ENCODE measurements at places on chromosomes 6 and 20.

GRCh38 chr6:108581237-108581931 lies 20.7 kb downstream of the FOXO3 start:
- DNase-seq = no peak

- DNase-seq = no peak
Measured at GRCh38 chr6:134328138-134328537, 10.2 kb upstream of the SGK1 start.

- DNase-seq = no peak
Measured at GRCh38 chr6:3794092-3794491, 42.6 kb upstream of the PXDC1 start.

DNA sequence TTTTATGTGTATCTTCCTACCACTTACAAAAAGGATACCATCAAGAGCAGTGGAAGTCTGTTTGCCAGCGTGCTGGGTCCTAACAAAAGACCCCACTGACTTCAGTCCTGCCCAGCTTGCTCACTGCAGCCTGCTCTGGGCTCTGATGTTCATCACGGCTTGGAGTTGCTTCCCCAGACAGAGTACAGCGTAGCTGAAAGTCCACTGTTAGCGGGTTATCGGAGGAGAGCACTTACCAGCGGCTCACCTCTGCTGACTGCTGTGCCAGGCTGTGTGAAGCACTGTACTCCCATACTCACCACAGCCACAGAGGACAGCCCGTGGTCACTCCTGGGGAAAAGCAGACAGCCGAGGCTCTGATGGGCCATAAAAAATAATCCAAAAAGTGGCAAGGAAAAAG lies 40.2 kb downstream of the CTCFL start:
- DNase-seq = no peak

- DNase-seq = no peak
Measured at GRCh38 chr6:89887452-89888137, 6.7 kb upstream of the GJA10 start.

GRCh38 chr20:58094160-58094559 lies 134.3 kb downstream of the ANKRD60 start:
- peak; percentile 27 for DNase-seq

DNA sequence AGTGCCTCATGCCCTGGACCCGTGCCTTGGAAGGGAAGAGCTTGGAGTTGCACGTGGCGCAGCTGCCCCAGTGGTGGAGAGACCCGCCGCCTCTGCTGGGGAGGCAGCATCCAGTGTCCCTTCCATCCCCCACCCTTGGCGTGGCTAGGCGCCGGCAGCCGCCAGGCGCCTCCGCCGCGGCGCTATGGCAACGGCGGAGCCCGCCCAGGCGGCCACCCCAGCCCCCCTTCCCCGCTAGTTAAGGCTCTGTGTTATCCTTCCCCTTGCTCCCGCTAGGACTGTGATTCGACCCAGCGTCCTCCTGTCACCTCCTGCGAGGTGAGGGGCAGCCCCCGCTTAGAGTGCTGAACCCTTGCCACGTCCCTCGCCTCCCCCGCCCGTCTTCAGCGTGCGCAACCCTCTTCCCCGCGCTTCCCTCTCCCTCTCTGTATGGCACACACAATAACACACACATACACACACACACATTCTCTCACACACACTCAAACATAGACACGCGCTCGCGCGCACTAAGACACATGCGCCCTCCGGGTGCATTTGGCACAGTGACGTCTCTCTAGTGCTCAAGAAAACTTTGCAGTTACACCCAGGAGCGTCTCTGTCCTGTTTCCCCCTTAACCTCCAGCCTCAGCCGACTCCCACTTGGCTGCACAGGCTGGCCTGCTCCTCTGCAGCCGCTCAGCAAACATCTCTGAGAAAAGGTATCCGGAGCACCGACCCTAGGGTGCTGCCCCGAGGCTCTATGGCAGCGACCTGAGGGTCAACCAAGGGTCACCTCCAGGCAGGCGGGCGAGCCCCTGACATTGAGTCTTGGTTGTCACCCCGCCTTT lies 8.5 kb downstream of the GRIK2 start:
- DNase-seq = peak; percentile 87

- peak; percentile 74 for DNase-seq
Measured at GRCh38 chr20:58293453-58293852, 16.1 kb upstream of the RAB22A start.

GRCh38 chr6:152750694-152751093 lies at the start of gene VIP:
TSS of gene VIP (plus strand) at chr6:152750797. CDS start at chr6:152752178, 1,381 bp downstream.
- DNase-seq = peak; percentile 62

DNA sequence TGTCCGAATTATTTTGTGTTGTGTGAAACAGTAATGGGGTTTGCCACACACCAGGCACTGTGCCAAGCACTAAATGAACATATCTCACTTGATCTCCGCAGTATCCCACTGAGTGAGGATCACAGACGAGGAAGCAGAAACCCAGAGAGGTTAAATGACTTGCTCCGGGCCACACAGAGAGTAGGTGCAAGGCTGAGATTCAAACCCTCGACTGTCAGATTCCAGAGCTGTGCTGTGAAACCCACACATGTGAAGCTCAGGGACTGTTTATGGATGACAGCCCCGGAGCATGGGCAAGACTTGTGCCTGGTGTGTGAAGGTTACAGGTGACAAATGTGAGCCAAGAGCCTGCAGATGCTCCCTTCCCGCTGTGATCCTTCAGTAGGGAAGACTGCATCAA lies 87.8 kb upstream of the SIRPA start:
- DNase-seq = peak; percentile 26

DNA sequence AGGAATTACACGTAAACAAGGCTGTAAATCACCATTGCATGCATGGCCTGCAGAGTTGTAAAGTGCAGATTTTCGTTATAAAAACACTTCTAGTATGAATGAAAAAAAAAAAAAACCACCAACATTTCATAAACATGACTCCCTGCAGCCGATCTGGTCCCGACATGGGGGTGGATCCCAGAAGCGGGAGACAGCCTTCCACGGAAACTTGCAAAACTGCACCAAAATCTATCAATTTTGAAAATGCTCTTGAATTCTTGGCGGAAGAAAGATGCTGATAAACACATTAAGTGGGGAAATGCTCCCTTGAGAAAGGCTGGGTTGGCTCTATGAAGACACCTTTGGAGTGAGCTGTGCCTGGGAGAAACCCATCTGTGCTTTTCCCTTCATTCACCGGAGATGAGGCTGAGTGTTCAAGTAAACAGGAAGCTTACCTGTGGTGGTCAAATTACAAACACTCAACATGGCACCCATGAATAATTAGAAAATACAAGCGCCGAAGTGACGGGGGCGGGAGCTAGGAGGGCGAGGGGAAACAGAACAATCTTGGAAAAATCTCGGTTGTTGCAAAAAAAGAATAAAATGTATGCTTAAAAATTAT lies 845 bp upstream of the ANKRD60 start:
- DNase-seq = no peak

DNA sequence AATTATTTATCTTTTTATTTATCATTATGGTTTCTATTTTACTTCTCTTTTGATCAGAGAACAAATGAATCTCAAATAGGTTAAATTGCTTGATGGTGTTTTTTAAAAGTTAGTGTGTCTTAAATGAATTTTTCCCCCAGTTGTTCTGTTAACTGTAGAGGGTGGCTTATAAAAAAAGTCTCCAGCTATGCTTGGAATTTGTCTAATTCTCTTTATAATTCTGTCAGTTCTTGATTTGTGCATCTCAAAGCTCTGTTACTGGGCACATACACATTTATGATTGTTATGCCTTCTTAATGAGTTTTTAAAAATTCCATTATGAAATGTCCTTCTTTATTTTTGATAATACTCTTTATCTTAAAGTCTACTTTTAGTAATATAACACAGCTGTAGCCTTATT lies 58.0 kb downstream of the LIN28B start:
- DNase-seq = no peak

DNA sequence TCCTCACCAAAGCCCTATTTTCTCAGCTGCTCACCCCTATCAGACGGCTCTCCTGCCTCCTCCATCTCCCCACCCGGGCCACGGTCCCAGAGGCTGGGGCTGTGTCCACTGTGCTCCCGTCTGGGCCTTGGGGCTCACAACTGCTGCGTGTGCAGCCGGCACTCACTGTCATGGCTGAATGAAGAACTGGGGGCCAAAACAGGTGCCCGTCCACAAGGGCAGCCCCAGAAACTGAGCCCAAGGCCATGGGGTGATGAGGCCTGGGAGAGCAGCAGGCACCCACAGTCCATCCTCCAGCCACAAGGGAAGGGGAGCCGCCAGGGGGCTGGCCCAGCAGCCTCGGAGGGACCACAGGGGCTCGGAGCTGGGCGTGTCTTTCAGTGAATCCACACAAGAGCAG lies 159.5 kb downstream of the DLL1 start:
- DNase-seq = peak; percentile 44

- no peak for DNase-seq
Measured at GRCh38 chr6:106533054-106533453, 96.2 kb downstream of the RTN4IP1 start.

- DNase-seq = no peak
Measured at GRCh38 chr20:51424270-51425117, 118.0 kb downstream of the NFATC2 start.

GRCh38 chr6:28985462-28986164 lies 19.5 kb downstream of the ZNF311 start:
- peak; percentile 88 for DNase-seq

GRCh38 chr20:59680852-59681251 lies 76.5 kb downstream of the PHACTR3 start:
- no peak for DNase-seq

DNA sequence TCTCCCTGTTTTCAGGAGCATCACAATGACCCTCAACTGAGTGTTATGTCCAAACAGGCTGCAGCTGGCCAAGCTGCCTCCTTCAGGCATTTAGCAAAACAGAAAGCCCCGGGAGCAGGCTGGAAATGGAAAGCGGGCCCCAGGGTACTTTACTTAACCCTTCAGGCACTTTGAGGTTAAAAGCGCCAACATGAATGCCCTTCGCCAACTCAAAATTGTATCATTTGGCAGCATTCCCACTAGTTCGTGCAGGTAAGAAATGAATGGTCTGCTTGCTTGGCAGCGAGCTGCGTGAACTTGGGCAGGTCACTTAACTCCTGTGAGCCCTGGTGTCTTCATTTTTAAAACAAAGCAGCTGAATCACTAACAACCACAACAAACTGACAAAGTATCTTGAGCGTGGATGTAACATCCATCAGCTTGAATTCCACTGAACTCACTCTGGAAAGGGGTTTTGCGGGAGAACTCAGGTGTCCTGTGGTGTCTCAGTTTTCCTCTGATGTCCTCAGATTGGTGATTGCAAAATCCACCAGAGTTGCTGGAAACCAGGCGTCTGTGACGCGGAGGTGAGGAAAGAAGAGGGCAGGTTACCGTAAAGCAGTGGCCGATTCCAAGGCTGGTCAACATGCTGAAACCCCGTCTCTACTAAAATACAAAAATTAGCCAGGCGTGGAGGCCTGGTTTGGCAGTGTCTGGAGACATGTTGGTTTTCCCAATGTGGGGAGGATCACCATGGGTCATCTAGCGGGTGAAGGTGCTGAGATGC lies 118.8 kb upstream of the ZNF217 start:
- no peak for DNase-seq

- no peak for DNase-seq
Measured at GRCh38 chr6:53411451-53411850, 62.7 kb upstream of the ELOVL5 start.

DNA sequence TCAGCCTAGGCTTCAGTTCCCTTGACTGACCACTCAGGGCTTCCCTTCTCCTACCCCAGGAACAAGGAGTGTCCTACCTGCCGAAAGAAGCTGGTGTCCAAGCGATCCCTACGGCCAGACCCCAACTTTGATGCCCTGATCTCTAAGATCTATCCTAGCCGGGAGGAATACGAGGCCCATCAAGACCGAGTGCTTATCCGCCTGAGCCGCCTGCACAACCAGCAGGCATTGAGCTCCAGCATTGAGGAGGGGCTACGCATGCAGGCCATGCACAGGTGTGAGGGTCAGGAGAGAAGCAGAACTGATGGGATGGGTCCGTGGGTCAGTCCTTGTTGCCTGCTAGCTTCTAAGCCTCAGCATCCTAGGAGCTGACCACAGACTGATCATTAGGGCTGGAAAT lies 1.6 kb downstream of the RING1 start:
- DNase-seq = no peak

DNA sequence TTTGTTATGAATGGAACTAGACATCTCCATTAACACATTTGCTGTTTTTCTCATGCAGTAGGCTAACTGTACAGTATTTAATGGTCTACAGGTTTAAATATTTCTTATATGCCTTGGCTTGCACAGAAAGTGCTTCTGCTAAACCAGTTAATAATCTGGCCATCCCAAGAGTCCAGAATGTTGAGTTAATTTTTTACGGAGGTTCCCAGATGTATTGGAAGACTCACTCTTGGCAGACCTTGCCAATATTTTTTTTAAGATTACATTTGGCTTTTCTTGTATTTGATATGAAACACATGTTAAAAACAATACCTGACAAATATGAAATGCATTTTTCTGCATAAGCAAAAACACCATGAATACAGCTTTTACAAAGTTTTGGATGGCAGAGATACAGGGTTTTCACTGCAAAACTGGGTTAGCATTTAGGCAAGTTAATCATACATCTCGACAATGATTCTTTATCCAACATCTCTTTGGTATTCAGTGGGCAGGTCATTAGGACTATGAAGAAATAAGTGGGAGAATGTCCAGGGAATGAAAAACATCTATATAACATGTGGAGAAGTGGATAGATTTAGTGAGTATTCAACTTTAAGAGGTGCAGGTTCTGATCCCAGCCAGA lies 94.0 kb downstream of the SGK1 start:
- DNase-seq = no peak

- no peak for DNase-seq
Measured at GRCh38 chr20:62486484-62486883, 10.7 kb upstream of the GATA5 start.

DNA sequence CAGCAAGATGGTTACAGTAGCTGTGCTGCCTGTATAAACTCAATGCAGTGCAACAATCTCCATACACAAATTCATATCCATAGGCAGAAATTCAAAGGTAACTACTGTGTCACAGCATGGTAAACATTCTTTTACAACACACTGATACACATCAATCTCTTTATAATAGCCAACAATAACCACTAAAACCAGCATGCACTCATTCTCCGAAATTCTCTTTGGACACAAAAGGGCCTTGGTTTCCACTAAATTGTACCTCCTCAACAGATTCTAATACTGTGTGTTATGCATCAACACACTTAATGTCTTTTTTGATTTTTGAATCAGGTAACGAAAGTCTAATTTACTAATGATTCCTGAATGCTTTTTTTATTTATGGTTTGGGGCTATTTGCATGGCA lies 1323.7 kb downstream of the GRIK2 start:
- DNase-seq = no peak
